ENCODE measurements at places on chromosomes 5 and 9.

DNA sequence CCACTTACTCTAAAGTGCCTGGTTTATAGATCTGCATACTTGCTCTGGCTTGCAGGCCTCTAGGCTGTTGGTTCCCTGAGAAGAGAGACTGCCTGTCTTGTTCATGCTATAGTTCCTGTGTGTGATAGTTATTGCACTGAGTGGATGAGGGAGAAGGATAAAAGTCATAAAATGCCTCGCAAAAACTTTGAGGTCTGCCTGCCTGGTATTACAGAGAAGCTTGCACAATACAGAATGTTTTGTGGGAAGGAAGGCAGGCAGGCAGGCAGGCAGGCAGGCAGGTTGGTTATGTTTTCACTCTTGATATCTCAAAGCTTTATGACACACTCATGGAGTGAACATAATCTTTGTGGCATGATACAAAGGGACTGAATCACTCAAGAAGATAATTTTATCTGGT lies 287.1 kb downstream of the SLIT3 start:
- no peak for DNase-seq

- DNase-seq = no peak
These were observed 36.7 kb downstream of the MRPS27 start for GRCh38 chr5:72283358-72283757.

DNA sequence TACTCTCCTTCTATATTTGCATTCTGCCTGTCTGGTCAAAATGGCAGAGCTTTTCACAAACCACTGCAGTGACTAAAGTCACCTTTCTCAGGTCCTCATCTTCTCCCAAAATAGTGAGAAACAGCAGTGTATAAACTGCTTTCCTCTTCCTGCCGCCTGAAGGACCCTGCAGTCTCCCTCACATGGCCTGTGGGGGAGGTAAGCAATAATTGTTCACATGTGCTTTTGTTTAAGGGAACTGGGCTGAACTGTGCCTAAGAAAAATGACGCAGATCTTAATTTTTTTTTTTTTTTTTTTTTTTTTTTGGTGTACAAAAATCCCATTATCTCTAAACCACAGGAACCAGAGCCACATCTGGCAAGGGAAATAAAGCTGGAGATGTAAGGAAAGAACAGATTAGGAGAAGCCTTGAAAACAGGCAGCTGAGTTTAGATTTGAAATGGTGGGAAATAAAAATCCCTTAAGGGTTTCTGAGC lies 131.7 kb upstream of the VLDLR start:
- no peak for DNase-seq

DNA sequence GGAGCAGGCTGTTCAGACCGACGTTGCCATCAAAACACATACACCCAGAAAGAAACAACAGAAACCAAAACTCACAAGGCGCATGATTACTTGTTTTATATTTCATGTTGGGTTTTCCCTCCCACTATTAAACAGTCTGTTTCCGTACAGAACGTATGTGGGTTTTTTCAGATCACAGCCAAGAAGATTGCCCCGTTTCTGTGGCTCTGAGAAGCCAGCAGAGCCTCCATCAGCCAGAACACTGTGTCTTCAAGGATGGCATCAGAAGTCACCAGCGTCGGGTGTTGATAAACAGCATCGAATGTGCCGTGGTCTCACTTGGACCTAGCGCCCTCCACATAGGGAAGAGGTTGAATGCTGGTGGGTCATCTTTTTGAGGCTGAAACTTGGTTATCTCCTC lies 42.8 kb downstream of the FAM78A start:
- DNase-seq = no peak

GRCh38 chr5:80825786-80826460 lies 134.2 kb upstream of the RASGRF2 start:
- no peak for DNase-seq

DNA sequence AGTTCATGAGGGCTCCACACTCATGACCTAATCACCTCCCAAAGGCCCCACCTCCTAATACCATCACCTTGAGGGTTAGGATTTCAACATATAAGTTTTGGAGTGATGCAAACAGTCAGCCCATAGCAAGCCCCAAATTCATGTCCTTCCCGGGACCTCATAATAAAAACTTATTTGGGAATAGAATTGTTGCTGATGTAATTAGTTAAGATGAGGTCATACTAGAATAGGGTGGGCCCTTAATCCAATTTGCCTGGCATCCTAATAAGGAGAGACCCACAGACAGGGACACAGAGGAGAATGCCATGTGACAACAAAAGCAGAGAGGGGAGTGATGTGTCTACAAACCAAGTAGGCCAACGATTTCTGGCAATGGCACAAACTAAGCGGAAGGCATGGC lies 347.1 kb downstream of the ARHGEF28 start:
- DNase-seq = no peak

DNA sequence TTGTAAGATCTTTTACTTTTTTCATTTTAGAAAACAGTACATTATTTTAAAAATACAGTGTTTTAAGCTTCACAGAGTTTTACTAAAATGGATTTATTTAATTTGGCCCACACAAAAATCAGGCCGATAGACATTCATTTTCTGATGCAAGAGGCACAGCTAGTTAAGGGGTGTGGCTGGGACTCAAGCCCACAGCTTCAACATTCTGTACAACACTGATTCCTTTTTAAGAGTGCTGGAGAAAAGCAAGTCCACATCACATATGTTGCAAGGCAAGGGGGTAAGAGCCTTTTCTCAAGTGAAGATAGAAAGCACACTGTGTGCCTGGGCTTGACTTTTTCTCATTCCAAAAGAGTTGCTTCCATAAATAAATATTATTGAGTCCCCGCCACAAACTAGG lies 195.9 kb downstream of the RFK start:
- DNase-seq = no peak

DNA sequence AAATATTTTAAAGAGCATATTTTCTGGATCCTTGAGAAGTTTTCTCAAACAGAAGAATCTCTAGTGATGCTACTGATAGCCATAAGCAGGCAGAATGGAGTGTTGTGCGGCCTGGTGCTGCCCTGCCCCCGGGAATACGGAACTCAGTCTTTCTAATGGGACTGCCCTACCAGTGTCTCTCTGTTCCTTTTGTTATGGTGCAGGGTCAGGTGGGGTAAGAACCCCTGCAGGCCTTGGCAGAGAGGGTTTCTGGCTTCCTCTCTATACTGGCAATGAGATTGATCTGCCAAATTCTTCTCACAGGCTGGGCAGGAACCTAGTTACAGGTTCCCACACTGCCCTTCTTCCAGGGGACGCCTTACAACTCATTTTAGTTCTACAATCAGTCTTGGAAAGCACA lies 2.6 kb downstream of the IL5 start:
- no peak for DNase-seq

Data from cortex of kidney (tissue), 1 donor.